ENCODE measurements at places on chromosomes 3 and 15.
A peak's percentile ranks its signal among the peaks of the same experiment; 100 is the strongest.

DNA sequence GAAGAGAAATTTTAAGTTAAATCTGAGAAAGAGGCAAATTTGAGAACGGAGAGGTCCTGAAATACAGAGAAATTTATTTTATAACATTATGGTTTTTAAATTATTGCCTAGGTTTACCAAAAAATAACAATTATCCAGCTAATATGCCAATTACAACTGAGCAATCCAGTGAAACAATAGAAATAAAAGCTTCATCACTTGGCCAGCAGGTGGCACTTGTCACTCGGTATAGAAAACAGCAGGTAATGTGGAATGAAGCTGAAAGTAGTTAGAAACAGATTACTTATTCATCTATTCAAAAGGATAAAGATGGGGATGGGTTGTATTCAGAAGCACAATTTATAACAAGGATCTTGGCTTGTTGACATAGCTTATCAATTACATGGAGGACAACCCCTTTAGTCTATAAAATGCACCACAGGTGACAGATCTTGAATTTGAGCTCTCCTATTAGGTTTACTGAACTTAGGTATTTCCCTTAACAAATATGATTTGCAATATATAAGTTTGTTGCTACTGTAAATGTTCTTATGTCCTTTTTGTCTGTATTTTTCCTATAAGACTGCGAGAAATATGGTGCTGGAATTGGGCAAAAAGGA is 70.1 kb upstream of the GUCA1C start:
- peak; percentile 41 for DNase-seq

- DNase-seq, result peak; percentile 64
These were observed 18.4 kb downstream of the CCK start for GRCh38 chr3:42247576-42248027.

DNA sequence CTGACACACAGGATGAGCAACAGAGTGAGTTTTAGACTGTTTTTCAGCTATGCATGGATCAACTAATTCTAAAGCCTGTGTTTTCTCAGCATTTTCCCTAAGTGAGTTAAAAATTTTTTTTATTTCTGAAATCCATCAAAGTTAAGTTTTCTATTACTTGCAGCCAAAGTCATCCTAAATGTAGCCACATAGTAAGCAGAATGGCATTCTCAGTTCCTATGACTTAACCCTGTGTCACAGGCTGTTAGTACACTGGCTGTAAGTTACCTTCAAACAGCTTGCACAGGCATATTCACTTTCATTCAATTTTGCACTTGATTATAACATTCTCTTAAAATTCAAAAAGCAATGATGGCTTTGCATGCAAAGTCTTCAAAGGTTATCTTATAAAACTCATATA is 368.2 kb downstream of the OCA2 start:
- no peak for DNase-seq

GRCh38 chr3:194322678-194323211 is 28.4 kb downstream of the CPN2 start:
- peak; percentile 52 for DNase-seq
